ENCODE measurements at places on chromosomes 5 and 9.

- no peak for DNase-seq
Measured at GRCh38 chr5:138109463-138110265, 25.8 kb downstream of the WNT8A start.

- DNase-seq: no peak
Measured at GRCh38 chr5:58795327-58795726, 212.5 kb downstream of the RAB3C start.

DNA sequence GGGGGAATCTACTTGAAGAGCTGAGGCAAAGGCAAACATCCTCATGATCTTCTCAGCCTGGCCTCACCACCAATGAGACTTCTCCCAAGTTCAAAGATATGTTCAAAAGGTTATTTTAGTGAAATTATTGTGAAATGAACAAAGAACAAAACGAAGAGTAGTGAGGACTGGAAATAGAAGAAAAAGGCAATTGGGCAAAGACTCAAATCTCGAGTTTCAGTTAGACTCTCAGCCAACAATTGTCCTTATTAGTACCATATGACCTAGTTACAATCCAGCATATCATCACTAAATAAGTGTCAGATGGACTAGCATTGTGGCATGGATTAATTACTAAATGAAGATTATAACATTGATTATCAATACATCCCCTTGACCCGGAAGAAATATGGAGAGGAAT is 9.0 kb downstream of the ZNF474 start:
- no peak for DNase-seq

GRCh38 chr9:89080193-89080592 is 88.9 kb downstream of the S1PR3 start:
- DNase-seq: no peak

DNA sequence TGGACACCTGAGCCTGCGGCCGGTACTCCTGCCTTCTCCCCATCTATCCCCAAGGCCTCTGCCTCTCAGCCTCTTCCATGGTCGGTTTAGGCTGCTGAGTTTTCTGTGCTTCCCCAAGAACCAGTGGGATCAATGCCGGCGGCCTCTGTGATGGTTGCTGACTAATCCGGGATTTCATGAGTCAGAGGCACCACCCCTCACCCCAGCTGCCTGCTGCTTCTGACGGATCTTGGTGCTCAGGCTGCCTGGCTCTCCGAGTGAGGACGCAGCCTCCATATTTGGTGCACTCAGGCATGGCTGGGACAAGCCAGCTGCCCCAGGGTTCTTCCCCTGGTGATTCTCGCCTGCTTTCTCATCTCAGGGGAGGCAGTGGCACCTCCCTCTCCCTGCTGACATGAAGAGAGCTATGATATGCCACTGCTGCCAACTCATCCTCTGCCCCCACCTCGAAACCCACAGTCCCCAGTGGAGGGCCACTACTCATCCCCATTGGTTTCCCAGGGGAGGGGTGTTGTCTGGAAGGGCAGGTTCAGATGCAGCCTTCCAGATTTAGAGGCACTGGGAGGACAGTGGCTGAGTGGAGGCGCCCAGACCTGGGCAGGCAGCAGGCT is 3.3 kb upstream of the MAN1B1 start:
- no peak for DNase-seq

- no peak for DNase-seq
Measured at GRCh38 chr9:33320568-33321261, 30.4 kb downstream of the NFX1 start.

GRCh38 chr9:16398691-16399090 is 471.8 kb downstream of the BNC2 start:
- DNase-seq: no peak

- DNase-seq: no peak
Measured at GRCh38 chr9:68964102-68964541, 49.8 kb downstream of the PRKACG start.

- DNase-seq: no peak
Measured at GRCh38 chr9:71592400-71592799, 175.9 kb downstream of the CEMIP2 start.

DNA sequence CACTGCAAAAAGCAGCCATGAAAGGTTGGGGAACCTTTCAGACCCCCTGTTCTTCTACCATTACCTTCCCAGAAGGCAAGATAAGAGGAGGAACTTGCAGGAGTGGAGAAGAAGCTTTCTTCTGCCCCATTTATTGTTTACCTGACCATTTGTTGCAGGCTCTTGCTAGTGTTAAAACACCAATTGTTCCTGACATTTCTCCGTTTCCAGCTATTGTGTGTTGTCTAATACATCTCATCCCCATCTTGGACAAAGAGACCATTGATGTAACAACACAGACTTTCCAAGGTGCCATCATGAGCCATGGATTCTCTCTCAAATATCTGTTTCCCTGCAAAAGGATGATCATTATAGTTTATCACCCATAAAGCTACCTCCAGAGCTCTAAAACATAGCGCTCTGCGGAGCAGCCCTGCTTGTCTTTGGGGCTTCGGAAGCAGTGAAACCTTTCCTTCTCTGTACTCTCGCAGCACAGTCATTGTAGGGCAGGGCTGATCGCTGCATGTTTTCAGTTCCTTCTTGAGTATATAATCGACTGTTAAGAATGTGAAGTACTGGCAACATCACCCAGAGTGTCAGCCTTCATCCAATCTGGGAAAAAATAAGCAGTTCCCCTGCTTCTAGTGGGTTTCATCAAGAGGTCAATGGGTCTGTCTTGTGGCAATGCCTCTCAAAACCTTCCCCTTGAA is 680.0 kb downstream of the SEMA5A start:
- no peak for DNase-seq

GRCh38 chr5:39235648-39236047 is 16.3 kb upstream of the FYB1 start:
- no peak for DNase-seq

DNA sequence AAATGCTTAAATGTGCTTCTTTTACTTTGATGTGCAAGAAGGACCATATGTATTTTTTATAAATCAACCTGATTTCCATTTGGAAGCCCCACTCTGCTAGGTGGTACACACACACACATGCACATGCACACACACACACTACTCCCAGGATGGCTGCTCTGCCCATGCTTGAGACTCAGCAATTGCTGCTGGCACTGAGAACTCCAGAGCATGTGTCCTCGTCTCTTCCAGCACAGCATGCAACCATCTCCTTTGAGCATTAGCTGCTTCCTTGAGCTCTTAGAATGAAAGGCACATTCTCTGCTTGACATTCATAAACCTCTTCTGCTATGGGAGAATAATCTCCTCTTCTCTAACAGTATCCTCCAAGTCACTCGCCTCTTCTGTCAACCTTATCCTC is 115.9 kb downstream of the FEM1C start:
- no peak for DNase-seq

DNA sequence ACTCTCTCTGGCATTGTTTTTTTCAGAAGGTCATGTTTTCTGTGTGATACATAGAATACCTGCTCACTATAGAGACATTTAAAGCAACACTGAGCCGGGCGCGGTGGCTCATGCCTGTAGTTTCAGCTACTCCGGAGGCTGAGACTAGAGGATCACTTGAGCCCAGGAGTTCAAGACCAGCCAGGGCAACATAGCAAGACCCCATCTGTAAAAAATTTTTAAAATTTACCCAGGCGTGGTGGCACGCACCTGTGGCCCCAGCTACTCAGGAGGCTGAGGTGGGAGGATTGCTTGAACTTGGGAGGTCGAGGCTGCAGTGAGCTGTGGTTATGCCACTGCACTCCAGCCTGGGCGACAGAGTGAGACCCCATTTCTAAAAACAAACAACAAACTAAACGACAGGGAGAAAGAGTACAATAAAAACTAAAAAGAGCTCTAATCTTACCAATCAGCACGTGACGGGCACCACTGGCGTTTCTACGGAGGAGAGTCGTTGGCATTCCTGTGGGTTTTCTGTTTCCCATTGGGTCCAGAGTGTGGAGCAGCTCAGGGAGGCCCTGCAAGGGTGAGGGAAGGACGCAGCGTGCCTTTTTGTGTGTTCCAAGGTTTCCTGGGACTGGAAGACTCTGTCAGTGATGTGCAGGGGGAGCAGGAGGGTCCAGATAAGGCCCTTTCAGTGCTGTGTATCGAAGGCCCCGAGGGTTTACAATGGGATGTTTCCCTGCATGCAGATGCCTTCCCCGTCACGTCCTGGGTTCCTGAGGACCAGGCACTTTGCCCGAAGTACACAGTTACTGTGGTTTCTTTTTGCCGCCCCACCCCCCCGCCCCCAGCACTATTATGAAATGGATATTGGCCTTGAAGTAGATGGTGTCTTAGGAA is 7.2 kb upstream of the RNU6ATAC start:
- no peak for DNase-seq

DNA sequence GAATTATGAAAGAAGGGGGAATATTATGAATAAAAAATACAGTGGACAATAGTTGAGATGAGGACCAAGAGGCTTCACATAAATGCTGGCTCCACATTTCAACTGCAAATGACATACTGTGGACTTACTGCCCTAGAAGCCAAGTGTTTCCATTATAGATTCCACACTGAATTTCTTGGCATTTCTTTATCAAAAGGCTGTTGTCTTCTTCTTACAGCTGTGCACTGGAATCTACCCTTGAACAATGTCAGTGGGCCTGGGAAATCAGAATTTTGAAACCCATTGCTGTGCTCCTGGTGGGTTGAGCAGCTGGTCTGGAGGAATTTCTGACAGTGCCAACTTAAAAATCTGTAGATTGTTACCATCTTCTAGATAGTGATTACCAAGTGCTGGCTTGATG is 49.9 kb downstream of the TNC start:
- no peak for DNase-seq

DNA sequence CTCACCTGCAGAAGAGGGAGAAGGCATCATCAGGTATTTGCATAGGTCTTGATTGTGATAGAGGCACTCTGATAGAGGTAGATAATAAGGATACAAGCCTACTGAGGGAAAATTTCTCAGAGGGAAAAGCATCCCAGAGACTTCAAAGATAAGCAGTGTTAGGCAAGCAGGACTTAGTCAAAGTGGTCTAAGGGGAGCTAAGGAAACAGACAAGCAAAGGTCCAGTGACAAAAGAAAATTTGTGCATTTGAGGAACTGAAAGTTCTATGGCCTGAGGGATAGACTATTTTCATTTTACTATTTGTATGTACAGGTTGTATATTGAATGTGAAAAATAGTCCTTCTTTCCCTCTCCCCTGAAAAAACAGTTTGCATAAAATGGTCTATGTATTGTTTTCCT is 27.4 kb downstream of the OXCT1 start:
- DNase-seq: no peak

DNA sequence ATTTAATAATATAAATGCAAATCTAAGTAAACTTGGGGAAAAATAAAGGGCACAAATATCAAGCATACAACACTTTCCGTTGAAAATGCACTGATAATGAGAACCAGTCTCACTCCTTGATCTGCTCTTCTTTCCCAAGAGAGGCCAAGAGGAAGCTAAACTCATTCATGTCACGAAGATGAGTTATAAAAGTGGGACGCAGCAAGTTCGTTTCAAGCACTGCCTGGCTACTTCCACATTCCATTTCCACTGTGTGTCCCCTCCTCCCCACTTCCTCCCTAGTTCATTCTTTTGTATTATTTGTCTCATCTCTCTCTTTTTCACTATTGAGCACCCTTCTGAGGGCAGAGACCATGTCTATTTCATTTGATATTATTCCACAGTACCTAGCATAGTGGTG is 158.1 kb downstream of the SLC24A2 start:
- DNase-seq: no peak

GRCh38 chr9:6833518-6834192 is 75.9 kb downstream of the KDM4C start:
- no peak for DNase-seq

GRCh38 chr9:8622222-8622802 is 822.7 kb upstream of the DMAC1 start:
- no peak for DNase-seq

- no peak for DNase-seq
Measured at GRCh38 chr9:109439378-109440116, 58.6 kb downstream of the PTPN3 start.

DNA sequence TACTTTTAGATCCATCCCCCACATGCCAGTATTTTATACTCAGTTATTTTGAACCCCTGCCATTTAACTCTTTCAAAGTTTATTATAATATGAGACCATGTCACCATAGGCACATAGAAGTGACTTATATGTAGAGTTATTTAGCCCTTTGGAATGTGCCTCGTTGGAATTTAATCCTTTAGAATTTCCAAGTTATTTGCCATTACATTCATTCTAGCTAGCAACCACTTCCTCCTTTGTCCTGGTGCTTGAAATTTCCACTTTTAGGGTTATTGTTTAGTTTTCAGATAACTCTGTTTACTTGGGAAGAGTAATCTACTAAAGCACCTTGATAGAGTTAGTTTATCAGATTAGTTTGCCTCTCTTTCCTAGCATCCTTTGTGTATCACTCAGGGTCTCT is 82.8 kb upstream of the TLE1 start:
- DNase-seq: no peak

DNA sequence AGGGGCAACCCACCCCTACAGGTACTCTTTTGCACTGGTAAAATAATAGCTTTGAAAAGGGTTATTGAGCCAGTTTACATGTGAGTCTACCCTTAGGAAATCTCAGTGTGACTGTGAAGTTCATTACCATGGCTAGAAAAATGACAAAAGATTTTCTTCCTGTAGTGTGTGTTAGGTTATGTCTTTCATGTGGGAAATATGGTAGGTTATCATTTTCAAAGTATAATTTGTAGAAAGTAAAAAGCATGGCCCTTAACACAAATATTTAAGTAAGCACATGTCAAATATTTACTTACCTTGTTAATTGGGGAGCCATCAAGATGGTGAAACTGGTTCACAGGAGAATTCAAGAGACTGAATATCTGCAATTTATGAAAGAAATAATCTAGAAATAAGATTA is 37.3 kb upstream of the PLPP1 start:
- DNase-seq: no peak

DNA sequence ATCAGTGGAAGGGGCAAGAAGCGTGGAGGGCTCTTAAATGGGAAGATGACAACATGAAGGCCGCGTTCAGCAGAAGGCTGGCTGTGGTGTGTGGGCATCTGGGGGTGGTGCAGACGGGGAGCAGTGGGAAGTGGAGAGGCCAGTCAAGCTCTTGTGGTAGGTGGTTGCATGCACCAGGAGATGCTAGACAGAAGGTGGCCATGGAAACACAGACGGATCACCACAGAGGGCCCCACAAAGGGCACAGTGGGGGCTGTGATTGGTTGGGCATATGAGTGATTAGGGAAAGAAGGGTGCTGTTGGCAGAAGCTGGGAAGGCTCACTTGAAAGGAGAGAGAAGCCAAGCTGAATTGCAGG is 14.7 kb downstream of the MTMR12 start:
- no peak for DNase-seq

DNA sequence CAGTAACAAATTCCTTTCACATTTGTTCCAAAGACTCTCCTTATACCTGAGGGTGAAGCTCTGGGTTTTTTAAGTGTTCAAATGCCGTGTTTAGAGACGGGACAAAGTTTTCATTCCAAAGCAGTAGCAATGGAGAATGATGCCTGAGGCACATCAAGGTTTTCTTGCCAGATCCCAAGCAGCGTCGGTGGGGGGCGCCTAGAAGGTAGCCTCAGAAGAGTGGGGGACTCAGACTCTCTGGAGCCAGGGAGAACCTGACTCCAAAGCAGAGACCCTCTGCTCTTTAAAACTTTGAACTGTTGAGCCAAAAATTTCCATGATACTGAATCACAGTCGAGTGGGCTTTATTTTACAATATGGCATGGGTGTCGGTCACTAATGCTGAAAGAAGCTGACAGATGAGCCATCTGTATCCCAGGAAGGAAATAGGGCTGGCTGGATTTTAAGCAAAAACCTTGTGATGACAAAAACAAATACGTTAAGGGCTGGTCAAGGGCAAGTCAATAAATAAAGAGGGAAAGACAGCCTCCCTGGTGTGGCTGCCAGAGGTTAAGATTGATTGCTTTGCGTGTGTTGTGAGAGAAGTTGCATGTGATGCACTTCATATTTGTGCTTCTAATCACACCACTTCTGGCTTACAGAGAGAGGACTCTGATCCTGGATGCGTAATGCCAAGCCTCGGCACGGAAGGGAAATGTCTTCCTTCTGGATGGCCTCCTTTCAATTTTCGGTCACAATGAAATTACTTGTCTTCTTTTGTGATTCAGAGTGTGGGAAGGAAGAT is 161.1 kb upstream of the EFNA5 start:
- DNase-seq: no peak

Measured in stimulated activated CD8-positive, alpha-beta memory T cell treated with anti-CD3 and anti-CD28 coated beads, Interleukin-4, amount 100 ng/mL, for 4 hours (primary cell).